RKO (cell line): ENCODE measurements at places on chromosomes 16 and 17.

DNA sequence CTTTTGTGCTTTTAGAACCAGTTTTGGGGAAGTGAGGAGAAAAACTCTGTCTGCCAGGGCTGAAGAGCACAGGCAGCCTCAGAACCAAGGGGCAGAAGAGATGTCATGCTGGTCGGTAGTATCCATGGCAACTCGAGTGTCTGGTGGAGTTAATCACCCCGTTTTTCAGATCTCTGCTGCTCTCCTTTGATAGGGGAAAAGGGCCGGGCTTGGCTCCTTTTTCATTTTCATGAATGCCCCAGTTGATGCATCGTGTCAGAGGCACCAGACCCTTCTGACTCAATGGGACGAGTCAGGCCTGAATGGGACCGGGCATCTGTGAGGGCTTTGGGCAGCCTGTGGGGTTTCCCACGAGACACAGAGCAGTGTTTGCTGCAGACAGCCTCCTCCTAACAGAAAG lies 304.6 kb downstream of the ABCC12 start:
- no peak for DNase-seq

DNA sequence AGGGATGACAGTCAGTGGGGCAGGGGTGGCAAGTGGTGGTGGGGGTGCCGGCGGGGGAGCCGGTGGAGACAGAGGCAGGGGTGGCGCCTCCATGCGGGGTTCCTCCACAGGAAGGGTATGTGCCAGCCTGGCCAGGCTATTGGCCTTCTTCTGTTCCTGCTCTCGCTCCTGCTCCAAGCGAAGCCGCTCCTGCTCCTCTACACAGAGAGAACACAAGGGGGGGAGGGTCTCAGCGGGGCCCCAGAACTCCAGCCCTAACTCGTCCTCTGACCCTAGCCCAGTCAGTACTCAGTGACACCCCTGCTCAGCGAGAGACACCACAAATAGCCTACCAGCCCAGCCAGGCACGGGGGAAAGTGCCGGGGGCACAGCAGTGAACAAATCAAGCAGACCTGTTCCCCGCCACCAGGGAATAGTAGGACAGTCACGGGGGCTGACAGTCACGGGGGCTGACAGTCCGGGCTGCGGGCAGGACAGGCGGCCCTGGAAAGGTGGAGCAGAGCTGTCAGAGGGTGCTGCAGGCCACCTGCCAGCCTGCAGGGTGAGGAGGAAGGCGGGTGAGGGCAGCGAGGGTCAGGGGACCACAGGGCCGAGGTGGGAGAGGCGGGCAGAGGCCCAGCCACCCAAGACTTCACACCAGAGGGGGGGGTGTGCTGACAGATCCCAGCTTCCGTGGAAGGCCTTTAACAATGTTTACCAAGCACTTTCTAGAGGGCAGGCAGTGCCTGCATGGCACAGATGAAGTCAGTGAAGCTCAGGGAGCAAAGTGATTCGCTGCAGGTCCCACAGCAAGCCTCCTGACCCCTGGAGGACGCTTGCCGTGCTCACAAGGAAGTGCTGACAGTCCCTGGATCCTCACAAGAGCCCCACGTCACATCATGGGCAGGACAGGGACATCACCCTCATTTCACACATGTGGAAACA lies 5.3 kb downstream of the MNT start:
- DNase-seq = peak; percentile 74

- no peak for DNase-seq
These were observed 102.5 kb downstream of the PARN start for GRCh38 chr16:14527411-14528044.

DNA sequence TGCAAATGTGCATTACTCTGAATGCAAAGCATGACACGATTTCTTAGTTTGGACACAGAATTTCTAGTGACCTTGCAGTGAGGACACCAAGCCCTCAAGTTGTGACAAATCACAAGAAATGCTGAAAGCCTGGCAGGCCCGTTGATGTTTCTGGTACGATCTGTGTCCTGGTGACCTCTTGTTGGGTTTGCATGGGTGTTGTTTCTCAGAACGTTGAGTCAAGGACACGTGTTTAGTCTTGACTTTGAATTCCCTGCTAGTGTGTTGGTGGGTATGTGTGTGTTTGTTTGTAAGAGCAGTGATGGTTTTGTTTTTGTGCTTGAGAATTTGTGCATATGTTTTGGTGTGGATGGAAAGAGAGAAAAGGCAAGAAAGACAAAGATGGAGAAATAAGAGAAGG lies 37.8 kb upstream of the MAF start:
- DNase-seq = no peak

DNA sequence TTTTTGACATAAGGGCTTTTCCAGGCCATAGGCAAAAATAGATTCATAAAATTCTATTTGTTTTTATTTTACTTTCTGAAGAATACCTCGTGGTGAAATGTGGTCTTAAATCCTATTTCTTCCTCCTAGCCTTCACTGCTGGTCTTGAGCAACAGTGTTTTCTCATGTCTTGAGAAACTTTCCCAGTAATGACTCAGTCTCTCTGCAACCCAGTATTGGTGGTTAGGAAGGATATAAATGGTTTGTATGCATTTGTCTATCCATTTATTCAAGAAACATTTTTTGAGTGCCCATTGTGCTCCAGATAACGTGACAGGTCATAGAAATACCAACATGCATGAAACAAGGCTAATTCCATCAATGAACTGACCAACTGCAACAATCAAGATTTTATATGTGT lies 213.9 kb downstream of the TMEM114 start:
- DNase-seq = no peak

GRCh38 chr17:6163612-6164333 lies 93.6 kb downstream of the WSCD1 start:
- no peak for DNase-seq

- no peak for DNase-seq
These were observed 13.8 kb upstream of the CD79B start for GRCh38 chr17:63945784-63946439.

- DNase-seq = no peak
These were observed 17.2 kb downstream of the MRC2 start for GRCh38 chr17:62644487-62645173.

- no peak for DNase-seq
These were observed 32.8 kb downstream of the CACNA1G start for GRCh38 chr17:50593321-50593720.

DNA sequence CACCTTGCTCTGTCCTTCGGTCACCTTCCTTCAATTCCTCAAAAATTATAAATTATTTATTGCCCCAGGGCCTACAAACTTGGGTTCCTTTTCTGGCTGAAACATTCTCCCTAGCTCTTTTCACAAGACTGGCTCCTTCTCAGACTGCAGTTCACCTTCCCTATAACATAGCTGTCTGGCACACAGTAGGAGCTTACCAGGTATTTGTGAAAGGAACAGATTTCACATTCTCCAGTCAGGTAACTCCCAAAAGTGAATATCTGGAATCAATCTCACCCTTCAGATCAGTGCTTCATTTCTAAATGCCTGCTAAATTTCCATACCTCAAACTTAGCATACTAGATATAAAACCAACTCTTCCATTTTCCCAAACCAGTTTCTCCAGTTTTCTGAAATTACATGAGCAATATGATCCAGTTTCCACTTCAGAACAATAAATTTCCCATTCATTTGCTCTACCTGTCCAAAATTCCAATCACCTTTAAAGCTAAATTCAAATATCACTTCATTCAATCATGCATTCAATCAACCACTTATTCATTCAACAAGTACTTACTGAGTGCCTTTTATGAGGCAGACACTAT lies 6.1 kb downstream of the RFFL start:
- no peak for DNase-seq

DNA sequence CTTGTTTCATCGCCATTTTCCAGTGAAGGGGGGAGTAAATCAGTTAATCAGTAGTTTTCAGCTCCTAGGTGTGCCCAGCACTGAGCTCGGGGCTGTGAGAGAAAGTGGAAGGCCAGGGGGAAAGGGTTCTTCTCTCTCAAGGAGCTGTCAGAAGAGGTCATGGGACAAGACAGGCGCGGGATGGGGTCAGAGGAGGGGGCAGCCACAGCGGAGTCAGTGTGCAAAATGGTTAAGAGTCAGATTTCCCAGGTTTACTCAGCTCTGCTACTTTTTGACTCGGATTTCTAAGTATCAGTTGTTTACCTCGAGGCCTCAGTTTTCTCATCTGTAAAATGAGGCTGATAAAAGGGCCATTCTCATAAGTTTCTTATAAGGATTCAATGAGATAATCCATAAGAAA lies 4.3 kb upstream of the XYLT1 start:
- DNase-seq = no peak

GRCh38 chr17:76738468-76738850 lies 540 bp downstream of the MFSD11 start:
- no peak for DNase-seq

DNA sequence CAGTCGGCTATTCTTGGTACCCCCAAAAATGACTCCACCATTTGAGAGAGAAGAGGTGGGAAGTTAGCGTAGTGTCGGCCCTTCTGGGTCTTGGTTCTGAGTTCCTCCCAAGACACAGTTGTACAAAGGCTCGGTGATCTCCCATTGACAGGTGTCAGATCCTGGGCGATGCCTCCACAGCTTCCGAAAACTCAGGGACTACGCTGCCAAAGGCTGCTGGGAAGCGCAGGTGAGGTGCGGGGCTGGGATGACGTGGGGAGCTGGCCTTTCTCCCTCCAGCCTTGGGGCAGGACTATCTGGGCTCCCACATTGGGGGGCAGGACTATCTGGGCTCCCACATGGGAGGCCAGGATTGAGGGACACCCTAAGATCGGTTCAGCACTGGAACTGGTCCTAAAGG lies 10.4 kb downstream of the CCNF start:
- DNase-seq = no peak

DNA sequence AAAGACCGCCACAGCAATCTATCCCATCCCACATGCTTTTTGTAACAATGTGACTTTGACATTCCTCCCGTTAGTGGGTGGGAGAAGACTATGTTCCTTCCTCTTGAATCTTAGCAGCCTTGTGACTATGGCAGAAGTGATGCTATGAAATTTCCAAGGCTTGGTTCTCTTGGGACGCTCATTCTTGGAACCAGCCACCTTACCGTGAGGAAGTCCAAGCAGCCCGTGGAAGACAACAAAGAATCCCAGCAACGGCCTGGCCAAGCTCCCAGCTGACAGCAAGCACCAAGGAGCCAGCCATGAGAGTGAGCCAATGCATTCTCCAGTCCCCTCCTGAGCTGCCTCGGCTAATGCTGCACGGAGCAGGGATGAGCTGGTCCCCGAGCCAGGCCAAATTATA lies 62.3 kb downstream of the VPS53 start:
- DNase-seq = no peak

DNA sequence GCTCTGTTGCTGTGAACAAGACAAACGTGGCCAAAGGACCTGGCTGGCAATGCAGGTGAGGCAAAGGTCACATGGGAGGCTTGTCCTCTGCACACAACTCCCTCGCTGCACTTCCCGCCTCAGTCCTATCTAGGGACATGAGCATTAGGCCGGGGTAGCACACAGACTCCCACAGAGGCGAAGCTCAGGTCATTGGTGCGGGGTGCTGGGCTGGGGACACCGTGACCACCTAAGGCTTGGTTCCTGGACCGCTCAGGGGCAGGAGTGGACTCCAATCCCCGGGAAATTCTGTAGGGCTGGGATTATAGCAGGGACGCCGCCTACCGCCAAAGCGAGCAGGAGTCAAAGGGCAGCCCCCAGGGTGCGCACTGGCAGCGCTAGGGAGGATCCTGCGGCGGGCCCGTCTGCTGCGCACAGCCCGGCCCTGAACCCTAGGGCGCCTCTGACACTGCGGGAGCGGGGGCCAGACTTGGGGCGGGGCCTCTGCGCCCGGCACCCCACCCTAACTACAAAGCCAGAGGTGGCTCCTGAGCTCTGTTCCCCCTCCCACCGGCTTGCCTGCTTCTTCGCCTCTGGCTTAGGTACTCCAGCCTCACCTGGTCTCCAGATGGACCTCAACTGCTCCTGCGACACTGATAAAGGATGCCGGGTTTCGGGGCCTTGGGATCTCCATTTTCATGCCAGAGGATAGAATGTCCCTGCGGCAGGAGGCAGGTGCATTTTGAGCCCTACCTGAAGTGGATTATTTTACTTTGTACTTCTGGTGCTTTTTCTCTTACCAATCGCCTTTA lies 3.9 kb upstream of the MT1B start:
- DNase-seq = no peak

- DNase-seq = no peak
These were observed 218.7 kb downstream of the XYLT1 start for GRCh38 chr16:17252064-17252463.

DNA sequence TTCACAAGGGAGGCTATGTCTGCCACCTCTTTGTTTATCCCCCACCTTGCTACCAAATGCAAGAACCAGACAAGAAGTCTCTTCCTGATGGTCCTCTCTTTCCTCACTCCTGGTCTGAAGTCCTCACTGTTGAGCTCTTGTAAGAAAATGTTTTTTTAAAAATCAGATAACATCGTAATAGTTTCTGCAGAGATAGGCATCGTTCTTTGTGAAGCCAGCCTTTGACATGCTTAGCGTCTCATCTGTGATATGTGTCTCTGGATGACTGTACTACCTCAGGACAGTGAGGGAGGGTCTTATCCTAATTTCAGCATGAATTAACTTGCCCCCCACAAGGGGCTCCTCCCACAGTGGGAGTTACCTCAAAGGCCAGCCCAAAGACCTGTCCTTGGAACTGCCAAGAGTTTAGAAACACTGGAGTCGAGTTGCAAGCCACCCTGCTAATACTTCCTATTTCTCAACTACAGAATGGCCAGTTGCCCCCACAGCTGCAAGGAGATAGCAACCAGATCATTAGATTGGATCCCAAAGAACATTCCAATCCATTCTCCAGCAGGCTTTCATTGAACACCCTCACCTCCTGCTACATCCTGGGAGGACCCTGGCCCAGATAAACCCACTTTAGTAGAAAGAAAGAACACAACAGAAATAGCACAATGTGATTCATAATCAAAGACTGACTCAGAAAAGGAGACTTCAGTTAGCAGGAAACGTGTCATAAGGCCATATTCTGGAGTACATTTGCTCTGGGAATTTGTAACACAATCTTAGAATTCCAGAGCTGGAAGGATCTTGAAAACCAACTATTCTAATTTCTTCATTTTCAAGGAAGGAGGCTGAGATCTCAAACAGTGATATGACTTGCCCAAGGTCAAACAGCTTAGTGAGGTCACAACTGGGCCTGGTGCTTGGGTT lies 151.0 kb downstream of the IRX3 start:
- DNase-seq = peak; percentile 25

DNA sequence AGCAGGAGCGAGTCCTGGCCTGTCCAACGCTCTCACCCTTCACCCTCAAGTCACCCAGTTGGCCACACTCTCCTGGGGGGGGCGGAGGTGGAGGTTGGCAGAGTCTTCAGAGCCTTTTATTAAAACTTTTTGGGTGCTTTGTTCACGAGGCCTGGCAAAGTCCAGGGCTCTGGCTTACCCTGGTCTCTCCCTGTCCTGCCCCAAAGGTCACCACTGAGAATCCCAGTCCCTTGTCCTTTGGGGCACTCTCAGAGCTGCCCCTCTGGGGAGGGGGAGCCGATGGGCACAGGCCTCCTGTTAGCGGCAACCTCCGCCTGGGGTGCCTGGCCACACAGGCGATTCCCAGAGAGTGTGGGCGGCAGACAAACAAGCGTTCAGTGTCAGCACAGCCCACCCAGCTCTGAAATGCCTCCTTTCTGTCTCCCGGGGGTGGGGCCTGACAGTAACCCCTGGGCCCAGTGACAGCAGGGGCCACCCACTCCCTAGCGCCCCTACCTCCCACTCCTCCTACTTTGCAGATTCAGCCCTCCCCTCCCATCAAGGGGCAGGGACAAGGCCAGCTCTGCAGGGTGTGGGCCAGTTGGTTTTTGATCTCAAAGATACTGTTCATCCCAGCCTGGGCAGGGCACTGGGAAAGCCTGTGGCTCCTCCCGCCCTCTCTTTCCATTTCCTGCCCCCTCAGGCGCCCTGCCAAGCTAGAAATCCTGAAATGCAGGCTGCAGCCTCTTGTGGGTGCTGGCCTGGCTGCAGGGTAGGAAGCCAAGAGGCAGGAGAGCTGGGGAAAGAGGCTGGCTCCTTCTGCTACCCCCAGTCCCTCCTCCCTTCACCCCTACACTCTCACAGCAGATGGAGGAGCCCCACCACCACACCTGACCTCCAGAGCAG lies 36.6 kb upstream of the EMP2 start:
- no peak for DNase-seq
